ENCODE measurements at places on chromosomes 2 and 18.

DNA sequence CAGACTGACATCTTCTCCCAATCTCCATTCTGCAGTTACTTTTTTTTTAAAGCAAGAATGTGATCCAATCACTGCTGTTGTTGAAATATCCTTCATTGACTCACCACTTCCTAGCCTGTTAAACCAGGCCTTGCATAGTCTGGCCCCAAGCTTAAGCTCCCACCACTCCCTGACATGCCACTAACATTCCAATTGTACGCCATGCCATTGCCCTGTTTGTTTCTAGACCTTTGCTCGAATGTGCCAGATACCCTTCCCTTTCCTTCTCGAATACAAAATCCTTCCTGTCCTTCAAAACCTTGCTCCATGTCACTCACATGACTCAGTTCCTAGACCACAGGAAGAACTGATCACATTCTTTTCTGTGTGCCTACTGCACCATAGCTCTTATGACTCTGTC lies 224.2 kb downstream of the CYRIA start:
- DNase-seq = no peak

DNA sequence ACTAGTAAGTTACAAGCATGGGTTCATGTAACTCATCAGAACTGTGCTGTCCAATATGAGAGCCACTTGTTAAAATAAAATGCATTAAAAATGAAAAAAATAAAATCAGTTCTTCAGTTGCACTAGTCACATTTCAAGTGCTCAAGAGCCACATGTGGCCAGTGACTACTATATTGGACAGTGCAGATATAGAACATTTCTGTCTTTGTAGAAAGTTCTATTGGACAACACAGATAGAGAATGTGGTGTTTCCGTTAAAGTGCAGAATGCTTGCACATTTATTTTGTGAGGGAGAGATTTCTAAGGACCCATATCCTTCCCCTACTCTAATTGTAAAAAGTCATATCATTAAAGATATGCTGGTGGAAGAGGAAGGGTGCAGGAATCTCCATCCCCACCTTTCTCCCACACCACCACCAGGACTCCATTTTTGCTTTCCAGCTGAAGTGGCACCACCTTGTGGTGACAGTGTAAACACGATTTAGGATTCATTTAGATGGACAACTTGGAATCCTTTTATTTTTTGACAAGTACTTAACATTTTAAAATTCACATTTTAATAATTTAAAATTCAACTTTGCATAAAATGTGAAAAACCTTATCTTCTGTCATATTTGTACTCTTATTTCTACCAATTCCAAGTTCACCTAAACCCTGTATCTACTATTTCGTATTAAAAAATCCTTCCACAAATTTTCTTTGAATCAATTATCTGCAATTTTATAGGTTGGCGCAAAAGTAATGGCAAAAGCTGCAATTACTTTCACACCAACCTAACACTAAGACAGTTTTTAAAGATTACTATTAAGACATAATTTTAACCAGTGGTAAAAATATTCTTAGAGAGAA lies 9.4 kb upstream of the CD302 start:
- peak; percentile 35 for DNase-seq

- no peak for DNase-seq
Measured at GRCh38 chr18:79241755-79242154, 154.0 kb upstream of the NFATC1 start.

GRCh38 chr2:164937864-164938401 lies 17.4 kb downstream of the SLC38A11 start:
- DNase-seq = no peak

DNA sequence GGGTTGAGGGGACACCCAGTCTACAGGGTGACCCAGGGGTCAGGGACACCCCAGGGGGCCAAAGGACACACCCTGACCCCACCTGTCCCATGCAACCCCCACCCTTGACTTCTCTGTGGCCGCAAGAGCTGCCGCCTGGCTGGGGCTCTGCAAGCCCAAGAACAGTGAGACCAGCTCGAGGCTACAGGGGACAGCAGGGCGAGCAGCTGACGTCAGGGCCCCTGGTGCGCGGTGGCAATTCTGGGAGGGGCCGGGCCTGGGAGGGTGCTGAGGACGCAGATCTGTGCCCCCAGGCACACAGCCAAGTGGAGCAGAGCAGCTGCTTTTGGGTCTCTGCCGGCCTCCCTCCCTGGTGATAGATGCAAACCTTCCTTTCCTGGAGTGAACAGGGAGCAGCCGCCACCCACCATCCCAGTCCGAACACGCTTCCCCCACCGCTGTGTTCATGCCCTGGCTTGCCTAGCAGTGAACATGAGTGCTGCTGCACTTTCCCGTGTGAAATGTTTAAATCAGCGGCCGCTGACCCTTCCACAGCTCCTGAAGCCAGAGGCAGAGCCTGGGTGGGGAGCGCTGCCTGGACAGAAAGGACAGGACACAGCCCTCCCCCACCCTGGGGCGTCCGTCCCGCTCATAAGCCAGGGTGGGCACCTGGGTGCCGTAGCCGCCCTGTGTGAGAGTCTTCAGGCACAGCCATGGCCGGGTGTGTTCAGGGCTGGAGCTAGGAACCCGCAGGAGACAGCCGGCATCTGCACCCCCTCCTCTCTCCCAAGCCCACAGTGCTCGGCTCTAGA lies 46.9 kb downstream of the SLC66A2 start:
- DNase-seq = peak; percentile 71

DNA sequence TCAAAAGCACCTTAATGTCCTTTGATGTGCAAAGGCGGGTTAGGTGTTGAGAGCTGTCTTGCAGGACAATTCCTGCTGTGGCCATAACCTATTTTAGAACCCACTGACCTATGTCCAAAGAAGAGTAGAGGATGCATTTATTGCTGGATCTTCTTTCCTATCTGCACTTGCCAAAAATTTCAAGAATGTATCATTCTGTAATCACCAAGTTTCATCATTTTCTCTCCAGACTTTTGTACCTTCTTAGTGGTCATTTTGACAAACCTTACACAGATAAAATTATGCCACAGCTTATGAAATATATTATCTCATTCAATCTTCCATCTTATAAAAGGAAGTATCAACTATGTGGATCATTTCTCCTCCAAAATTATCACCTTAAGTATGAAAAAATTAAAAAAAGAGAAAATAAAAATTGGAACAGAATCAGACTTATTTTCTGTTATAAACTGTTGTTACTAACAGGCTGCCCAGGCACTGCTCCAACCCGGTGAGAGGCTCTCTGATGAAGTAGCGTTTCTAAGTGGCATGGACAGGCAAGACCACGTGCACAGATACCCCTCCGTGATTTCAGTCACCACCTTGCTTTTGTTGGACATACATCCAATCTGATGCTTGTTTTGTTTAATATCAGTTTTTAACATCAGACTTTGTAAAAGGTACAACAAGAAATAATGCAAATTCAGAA lies 559.9 kb upstream of the ID2 start:
- DNase-seq = no peak

DNA sequence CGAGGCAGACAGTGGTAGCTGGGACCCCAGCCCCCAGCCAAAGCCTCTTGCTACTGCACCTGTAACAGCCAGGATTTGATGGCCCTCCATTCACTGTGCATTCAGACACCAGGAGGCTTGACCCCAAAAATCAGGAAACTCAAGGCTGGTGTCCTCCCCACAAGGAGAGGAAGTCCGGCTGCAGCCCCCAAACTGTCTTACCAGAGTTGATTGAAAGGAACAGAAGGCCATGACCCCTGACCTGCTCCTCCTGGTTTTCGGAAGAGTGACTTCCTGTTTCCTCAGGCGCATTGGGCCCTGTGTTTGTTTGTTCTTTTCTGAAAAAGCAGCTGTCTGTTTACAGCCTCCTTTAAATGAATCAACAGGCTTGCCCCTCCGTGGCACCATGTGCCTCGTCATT lies 111.6 kb downstream of the RNF144A start:
- DNase-seq = no peak

- DNase-seq = no peak
Measured at GRCh38 chr2:269356-270030, 4.7 kb downstream of the ACP1 start.

DNA sequence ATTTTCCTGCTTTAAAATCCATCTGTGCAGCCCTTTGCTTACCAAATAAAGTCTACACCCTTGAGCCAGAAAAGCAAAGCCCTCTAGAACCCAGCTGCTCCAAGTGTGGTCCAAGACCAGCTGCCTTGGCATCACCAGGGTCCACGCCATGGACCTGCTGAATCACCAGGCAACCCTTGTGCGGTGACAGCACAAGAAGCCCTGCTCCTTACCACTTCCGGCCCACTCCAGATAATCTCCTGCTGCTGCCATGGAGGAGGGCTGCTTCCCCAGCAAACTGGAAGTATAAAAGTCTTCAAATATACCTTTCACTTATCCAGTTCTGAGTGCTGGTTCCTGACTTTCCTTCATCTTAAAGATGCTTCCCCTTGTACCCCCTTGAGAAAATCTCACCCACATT lies 106.0 kb upstream of the PKDCC start:
- no peak for DNase-seq

- DNase-seq = no peak
Measured at GRCh38 chr2:64923385-64923710, 65.9 kb upstream of the SLC1A4 start.

DNA sequence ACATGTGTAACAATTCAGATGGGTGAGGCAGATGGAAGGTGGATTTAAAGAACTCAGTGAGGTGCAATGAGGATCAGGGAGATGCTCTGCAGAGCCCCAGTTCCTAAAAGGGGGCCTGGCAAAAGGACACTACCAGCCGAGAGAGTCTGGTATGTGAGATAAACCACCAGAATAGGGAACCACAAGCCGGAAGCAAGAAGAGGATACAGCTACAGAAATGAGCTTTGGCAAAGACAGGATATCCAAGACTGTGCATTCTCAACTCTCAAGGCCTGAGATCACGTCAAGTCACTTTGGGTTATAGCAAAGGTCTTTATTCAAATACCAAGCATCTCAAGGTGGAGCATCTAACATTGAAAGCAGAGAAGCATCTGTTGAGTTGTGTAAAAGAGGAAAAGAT lies 293.5 kb downstream of the ARHGAP15 start:
- DNase-seq = no peak

- no peak for DNase-seq
Measured at GRCh38 chr2:17258861-17259260, 259.4 kb downstream of the RAD51AP2 start.

DNA sequence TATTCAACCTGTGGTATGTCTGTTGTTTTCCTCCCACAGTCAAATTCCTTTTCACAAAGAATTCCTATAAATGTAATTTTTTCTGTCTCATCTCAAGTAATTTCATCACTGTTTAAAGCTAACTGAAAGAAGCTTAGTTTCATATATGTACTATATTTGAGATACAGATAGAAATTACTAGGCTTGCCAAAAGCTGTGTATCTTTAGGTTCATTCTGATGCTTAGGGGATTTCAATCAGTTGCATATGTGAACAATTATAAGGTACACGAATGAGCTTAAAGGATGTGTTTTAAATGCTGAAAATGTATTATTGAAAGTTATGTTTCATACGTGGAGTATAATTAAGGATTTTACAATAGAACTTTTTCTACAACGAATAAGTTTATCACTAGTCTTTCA lies 59.2 kb upstream of the DSG1 start:
- DNase-seq = no peak

DNA sequence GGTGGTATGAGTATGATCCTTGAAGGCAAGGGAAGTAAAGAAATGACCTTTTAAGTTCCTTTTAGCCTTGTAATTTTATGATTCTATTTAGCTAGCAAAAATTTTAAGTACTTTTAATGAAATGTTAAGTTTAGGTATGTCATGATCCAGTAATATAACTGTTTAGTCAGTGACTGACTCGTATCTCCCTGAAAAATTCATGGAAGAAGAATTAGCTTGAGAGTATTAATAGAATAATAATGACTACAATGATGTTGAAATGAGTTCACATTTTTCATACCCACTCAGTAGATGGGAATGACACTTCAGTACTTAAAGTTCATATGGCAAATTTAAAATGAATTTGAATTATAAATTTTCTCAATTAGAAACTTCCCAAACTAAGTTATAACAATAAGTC lies 14.6 kb downstream of the RAB3GAP1 start:
- no peak for DNase-seq

DNA sequence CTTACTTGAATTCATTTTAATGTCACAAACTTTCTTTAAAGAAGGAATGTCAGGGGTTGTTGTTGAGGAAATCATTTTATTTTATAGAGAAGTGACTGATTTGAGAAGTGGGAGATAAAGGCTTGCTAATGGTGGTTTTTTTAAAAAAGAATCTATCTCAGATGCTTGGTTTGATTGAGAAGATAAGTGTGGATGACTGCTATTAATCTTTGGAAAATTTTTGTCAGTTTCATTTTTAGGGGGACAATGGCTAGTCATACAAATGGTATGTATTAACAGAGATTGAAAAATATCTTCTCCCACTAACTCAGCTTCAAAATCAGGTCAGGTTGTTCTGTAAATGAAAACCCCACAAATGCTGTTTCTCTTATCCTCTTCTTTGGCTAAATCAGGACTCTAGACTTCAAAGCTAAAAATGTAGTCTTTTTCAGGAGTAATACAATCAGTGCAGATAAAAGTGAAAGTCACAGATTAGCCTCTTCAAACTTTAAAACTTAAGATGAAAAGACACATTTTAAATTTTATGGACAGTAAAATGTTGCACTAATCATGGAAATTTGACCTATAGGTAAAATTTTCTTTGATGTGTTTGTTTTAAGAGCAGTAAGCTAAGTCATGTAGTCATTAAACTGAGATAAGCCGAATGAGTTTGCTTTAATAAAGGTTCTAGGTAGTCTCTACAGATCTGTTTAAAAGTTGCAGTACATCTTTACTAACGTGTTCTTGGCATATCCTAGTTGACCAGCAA lies 674.2 kb upstream of the VRK2 start:
- no peak for DNase-seq

DNA sequence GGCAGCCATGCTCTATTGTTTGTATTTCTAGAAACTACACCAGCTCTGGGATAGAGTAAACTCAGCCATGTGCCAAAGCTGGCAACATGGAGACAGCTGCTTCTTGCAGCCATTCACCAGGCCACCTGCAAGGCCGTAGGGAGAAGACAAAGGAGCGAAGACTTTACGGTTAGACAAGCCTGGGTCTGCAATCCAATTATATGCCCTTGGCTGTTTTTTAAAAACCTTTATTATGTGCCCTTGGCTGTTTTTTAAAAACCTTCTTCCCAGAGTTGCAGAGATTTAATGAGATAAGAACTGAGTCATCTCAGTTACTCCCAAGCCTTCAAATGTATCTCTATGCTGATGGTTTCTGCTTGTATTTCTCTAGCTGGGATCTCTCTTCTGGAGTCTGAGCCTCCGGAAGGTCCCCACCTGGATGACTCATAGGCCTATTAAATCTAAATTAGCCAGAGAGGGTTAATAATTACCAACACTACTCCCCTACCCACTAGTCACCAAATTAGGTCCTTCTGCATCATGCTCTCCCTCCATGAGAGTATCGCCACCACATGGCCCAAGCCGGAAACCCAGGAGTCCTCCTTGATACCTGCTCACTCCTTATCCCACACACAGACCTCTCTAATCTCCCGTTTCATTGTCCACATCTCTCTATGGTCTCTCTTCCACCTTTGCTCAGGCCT lies 17.5 kb upstream of the DPP4 start:
- DNase-seq = no peak

GRCh38 chr2:234955091-234955591 lies 3.3 kb downstream of the SH3BP4 start:
- no peak for DNase-seq
